ENCODE measurements at places on chromosomes 4 and X.

GRCh38 chr4:101774807-101775206 lies 15.7 kb upstream of the BANK1 start:
- no peak for DNase-seq

GRCh38 chr4:133316909-133317308 lies 167.8 kb downstream of the PCDH10 start:
- no peak for DNase-seq

GRCh38 chr4:84932462-84932861 lies 34.0 kb downstream of the WDFY3 start:
- DNase-seq, result peak; percentile 18

DNA sequence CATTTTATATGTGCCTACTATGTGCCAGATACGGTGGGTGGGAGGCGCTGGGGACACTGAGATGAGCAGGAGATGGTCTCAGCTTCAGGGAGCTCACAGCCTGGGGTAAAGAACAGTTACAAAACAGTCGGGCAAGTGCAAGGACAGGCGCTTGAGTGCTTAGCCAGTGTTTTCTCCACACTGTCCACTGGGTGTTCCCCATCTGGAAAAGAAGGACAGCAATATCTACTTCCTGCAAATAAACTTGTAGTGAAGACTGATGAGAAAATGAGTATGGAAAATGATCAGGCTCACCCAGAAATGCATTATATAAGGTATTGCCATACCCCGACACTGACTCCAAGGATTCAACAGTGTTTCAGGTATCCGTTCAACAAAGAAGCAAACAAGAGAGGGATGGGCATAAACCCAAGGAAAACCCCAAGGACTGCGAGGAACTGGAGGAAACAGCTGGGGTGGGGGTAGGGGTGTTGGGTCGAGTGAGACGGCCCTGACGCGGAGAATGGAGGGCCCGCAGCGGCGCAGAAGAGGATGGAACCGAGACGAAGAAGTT lies 835 bp downstream of the TMEM185A start:
- DNase-seq, result no peak

GRCh38 chr4:168610911-168611530 lies 114.2 kb downstream of the PALLD start:
- no peak for DNase-seq

DNA sequence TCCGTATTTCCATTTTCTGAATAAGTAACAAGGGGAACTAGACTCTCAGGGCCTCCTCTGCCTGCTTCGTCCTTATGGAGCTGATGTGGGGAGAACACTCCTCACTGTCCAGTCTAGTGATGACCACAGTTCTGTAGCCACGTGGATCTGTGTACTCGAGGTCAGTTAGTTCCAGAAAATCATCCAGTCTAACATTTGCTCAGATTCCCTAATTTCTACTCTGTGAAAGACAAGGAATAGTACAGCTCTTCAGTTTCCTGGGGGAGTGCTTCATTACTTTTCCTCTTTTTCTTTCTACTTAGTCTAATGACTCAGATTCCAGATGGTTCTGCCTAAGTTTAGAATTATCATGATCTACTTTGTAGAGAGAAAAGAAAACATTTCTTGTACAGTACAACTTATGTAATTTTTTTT lies 82.6 kb downstream of the SORBS2 start:
- no peak for DNase-seq

GRCh38 chr4:48698029-48698971 lies 81.8 kb downstream of the FRYL start:
- DNase-seq, result no peak

DNA sequence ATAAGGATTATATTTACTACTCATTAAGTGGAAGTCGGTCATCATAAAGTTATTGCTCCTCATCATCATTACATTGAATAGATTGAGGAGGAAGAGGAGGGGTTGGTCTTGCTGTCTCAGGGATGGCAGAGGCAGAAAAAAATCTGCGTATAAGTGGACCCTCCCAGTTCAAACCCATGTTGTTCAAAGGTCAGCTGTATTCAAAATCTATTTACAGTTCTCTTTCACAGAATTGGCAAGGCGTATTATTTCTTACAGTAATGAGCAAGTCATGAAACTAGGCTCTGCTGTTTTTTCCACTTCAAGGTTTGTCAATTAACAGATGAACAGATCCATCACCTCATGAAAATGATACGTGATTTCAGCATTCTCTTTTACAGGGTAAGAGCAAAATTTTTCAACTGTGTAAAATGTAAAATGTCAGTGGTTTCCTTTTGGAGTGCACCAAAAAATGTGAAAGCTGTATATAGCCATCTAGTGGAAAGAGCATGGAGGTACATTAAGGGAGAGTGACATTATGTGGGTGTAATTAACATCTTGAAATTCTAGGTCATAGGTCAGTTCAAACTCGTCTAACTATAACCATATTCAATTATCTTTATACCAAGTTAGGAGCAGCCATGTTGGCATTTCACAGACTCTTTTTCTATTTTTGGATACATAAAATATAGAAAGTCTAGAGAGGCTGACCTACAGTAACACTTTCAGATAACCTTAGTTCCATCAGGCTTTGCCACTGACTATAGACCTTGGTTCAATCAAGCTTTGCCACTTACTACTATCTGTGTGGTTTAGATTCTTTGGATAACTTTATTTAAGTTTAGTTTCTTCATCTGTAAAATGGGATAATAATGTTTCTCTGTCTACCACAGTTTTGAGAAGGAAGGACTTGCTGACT lies 30.1 kb downstream of the NEIL3 start:
- peak; percentile 43 for DNase-seq
